ENCODE measurements at places on chromosomes 1 and 21. TPM values are rescaled to one million over a fixed set of nuclear protein-coding genes. Genes with fewer than 3 reads are reported as not detected.

- DNase-seq: no peak
Measured at GRCh38 chr1:186255266-186255665, 119.8 kb downstream of the TPR start.

DNA sequence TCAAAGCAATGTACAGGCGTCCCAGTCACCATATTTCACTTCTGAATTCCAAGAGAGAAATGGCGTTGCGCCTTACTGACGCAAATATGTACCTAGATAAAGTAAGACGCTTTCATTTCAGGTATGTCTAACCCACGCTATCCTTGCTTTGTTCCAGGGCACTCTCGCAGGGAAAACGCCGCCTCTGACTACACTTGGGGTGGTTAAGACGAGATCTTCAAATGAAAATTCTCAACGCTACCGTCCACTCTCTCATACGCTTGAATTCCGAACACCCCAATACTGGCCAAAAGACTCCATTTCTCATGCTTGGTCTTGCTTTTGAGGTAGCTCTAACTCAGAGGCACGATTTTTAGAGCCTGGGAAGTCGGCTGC lies 736 bp upstream of the ZMPSTE24 start:
- no peak for DNase-seq

LRRC8D gene
- 10.9 TPM for total RNA-seq

- no peak for DNase-seq
Measured at GRCh38 chr1:21007876-21008275, 168.8 kb downstream of the EIF4G3 start.

DNA sequence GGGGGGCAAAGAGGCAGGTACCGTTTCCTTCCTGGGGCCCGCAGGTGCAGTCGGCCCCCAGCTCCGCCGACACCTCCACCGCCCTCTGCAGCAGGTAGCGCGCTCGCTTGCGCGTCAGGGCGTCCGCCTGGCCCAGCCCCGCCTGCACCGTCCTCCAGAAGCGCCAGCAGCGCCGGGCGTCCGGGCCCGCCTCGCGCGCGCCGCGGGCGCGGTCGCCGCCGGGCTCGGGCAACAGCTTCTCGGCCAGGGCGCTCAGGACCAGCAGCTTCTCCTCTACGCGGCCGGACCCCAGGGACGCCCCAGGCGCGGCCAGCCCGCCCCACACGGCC lies 863 bp downstream of the TARBP1 start:
- no peak for DNase-seq

SELL gene
- 4.3 TPM for total RNA-seq

DYNLT5 gene
- total RNA-seq: 5.3 TPM

GRCh38 chr1:5111581-5111980 lies 457.2 kb downstream of the AJAP1 start:
- DNase-seq: no peak

GRCh38 chr1:194268839-194269238 lies 1082.4 kb upstream of the B3GALT2 start:
- no peak for DNase-seq

- DNase-seq: no peak
Measured at GRCh38 chr1:107633596-107633995, 331.4 kb downstream of the VAV3 start.

DNA sequence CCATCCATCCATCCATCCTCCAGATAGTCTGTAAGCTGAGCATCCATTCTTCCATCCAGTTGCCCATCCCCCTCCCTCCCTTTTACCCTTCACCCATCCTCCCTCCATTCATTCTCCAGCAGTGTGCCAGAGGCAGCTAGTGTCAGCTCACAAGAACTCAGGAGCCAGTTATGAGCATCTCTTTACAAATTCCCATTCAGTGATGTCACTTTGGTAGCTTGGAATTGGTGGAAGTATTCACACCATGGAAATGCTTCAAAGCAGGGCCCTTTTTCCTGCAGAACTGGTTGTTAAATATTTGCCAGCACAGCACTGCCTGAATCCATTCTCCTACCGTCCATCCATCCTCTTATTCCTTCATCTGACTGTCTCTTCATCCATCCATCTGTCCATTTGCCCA lies 72.5 kb downstream of the ARHGEF10L start:
- DNase-seq: no peak

DNA sequence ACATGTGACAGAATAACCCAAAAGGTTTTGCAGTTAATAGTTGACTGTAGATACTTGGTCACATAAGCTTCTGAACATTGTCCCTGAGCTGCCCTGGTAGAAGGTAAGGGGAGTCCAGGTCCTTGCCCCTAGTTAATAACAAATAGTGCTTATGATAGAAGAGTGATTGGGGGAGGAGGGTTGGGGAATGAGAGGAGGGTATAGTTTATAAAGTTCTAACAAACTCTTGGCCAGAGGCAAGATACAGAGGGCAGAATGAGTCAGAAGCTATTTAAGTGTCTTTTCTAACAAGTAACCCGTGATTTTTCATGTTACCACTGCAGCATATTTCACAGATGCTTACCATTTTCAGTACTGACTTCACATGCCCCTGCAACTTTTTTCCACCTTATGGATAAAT lies 26.7 kb upstream of the MYOCOS start:
- DNase-seq: no peak

DNA sequence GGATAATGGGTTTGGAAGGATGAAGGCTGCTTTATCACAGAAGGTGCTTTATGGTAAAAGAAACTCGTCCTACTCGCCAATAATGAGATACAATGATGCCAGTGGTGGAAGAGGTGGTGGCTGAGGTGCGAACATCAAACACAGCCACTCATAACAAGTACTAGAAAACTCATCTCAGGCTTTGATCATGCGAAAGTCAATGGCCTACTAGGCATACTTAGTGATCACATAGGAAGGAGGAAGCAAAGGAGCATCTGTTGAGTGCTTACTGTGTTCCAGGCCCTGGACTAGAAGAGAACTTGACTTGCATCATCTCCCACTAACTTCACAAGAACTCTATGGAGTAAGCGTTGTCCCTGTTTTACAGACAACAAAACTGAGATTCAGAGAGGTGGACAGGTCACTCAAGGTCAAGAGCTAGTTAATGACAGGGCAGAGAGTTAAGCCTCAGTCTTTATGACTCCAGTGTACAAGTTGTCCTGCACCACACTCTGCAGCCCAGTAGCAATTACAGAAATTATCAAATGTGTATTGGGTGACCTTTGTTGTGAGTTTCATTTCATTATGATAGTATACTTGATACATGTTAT lies 33.6 kb downstream of the RUNX1 start:
- no peak for DNase-seq

PLPPR4 gene
- total RNA-seq: 18.3 TPM

ACKR1 gene
- 10.3 TPM for total RNA-seq

DNA sequence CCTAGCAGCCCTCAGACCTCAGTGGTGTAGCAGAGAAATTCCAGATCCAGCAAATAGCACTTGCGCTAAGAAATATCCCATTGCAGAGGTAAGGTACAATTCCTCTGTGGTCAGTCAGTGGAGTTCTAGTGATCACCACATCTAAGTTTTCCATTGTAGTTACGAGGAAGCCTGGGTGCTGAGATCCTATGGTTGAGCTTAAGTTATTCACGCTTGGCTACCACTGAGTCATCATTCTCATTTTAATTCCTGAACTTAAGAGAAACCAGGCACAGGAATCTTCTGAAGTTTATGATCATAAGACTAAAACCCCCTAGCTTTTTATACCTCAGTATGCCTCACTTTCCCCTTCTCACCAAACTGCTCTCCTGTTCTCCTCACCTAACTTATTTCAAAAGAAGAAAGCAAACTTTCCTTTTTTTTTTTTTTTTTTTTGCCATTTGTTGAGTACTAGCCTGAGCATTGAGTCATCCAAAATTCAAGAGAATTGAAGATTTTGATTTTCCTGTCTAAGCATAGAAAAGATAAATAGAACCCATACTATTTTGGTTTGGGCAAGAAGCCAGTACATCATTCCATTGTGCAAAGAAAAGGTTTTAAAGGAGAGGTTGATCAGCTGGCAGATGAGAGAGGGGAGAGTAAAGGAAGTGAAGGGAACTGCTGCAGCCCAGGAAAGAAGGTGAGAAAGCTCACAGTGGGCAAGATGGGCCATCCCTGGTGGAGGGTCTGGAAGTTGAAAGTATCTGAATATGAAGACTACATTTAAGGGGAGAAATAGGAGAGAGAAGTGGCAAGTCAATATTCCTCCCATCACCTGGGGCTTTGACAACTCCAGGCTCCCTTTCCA lies 39.9 kb downstream of the SERBP1 start:
- DNase-seq: no peak

CASQ1 gene
- total RNA-seq: 831 TPM

- DNase-seq: no peak
Measured at GRCh38 chr1:56877973-56878372, 23.4 kb downstream of the C8A start.

OR2L13 gene
- not detected for total RNA-seq

DNA sequence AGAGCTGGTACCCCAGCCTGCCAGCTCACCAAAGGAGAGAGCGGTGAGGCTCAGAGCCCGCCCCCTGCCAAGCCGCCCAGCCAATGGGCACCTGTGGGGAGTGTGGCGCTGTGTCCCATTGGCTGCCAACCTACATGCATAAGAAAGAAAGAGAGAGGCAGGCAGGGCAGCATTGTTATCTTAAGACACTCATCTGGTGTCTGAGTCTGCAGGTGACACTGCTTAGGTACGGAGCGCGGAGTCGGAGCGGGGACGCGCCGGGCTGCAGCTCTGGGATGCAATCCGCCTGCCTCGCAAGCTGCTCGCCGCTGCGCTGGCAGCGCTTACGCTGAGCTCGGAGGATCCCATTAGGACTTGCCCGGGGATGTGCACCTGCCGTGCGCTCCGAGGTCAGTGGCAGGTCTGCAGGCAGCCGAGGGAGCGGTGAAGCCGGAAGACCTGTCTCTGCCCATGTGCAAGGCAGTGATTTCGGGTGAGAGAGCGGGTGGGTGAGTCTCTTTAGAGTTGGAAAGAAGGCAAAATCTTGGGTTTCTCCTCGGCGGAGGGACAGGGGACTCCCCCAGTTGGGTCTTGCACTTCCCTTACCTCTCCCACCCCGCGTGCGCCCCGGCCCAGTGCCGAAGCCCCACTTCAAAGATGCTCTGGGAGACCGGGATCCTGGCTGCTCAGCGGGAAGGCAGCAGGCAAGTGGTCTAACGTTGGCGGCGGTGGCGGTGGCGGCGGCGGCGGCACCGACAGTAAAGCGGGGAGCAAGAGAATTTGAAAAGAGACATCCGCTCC lies at the start of gene BRINP2:
Gene BRINP2 (plus strand): TSS at position 203 of the 780 bp plus-strand sequence. CDS start 58,919 bp downstream, outside the sequence.
- DNase-seq: peak; percentile 67

FLG2 gene
- total RNA-seq: 0.21 TPM

- DNase-seq: no peak
Measured at GRCh38 chr1:160795951-160796383, at the start of gene LY9. LY9 (plus strand) TSS chr1:160796174; CDS start chr1:160796188, 14 bp downstream.

DNA sequence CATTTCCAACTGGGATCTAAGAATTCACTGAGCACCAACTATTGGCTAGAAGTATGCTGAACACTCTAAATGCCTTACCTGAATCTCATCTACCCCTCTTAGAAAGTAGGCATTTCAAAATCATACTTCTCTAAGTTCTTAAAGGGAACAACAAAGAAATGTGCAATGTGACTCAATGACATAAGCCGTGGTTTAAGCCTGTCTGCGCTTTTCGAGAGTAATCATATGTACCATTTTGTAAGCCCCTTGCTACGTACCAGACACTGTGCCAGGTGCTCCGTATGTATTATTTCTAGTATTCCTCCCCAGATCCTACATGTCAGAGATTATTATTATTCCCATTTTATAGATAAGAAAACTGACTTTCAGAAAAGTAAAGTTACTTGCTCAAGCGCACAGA lies 454.2 kb downstream of the SETD4 start:
- DNase-seq: no peak

DNA sequence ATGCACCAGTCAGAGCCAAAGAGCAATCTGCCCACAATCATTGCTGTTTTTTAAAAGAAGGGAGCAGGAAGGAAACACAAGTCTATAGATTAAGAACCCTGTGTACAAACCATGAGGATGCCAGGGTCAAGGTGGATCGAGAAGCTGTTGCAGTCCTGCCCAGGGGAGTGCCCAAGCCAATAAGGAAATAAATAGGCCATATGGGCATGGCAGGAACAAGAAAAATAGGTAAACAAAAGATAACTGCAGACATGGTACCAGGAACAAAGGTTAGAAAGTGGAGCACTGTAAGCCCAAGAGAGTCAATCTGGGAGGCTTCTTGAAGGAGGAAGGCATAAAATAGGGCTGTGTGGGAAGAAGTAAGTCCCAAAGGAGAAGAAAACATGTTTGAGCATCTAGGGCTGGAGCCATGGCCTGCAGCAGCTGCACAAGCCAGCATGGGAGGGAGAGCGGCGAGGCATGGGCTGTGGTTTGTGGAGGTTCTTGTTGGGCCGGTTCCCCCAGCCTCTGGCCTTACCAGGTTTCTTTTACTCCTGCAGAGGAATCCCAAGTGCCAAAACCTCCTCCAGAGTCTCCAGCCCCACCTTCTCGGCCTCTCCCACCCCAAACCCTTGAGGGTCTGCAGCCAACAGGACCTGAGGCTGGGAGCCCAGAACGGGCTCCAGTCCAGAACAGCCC lies 13.6 kb downstream of the INAVA start:
- no peak for DNase-seq

VANGL2 gene
- 6.9 TPM for total RNA-seq

RPTN gene
- not detected for total RNA-seq

- no peak for DNase-seq
Measured at GRCh38 chr1:19923137-19923952, at the start of gene PLA2G2E. PLA2G2E (minus strand) TSS chr1:19923617; CDS start chr1:19923559, 58 bp downstream.

DNA sequence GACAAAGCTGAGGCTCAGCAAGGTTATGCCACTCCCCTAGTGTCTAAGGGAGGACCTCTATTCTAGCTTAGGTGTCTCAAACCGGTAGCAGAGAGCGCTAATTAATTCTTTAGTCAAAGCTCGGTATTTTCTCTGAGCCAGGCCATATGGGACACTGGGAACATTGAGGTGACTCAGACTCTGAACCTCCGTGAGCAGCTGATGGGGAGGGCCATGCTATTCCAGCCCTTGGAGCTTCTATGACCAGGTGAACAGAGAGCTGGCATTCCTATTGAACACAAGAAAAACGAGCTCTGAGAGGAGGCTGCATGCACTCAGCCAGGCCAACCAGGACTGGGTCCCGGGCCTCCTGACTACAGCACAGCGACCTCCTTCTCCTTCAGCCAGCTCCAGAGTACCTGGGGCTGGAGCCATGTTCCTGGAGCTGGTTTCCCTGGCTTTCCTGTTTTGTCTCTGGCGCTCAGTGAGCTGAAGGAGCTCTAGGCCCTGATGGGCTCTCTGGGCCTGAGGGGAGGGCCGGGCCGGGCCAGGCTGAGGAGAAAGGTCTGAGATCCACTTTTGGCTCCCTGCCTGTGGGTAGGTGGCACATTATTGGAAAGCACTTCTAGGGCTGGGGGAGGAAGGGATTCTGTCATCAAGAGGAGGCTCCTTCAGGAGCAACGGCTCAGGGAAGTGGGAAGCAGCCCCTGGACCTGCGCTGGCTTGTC lies 37.0 kb downstream of the SLC9A1 start:
- DNase-seq: no peak

- DNase-seq: peak; percentile 87
Measured at GRCh38 chr1:71049951-71050598, 2.5 kb upstream of the PTGER3 start.

- DNase-seq: no peak
Measured at GRCh38 chr1:107526524-107527198, 385.8 kb downstream of the NTNG1 start.

GRCh38 chr21:36847189-36847588 lies 119.3 kb downstream of the HLCS start:
- peak; percentile 62 for DNase-seq

Data from tongue (tissue), 3 donors.